Peyer's patch (tissue), 4 donors: ENCODE measurements at places on chromosomes 5 and 9.

DNA sequence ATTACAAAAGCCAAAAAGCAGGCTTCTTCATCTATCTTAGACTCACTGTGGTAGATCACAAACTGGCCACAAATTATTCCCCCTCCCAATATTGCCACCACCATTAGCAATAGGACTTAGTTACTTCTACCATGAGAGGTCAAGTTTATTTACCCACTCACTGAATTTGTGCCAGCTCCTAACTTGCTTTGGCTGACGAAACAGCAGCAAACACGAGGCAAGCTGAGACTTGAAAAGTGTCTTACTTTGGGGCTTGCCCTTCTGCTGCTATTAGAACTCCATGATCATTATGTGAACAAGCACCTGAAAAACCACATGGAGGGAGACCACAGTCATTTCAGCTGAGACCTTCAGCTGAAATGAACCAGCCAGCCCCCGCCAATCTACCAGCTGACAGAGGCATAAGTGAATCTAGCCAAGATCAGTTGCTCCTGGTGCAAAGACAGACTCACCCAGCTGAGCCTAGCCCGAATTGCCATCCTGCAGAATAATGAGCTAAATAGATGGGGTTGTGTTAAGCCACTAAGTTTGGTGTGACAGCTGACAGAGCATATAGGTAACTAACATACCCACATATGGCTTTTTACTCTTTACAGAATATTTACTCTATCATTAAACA is 5.7 kb downstream of the WDR41 start:
- DNase-seq, result no peak

- no peak for DNase-seq
Measured at GRCh38 chr9:14323985-14324650, 10.2 kb upstream of the NFIB start.

DNA sequence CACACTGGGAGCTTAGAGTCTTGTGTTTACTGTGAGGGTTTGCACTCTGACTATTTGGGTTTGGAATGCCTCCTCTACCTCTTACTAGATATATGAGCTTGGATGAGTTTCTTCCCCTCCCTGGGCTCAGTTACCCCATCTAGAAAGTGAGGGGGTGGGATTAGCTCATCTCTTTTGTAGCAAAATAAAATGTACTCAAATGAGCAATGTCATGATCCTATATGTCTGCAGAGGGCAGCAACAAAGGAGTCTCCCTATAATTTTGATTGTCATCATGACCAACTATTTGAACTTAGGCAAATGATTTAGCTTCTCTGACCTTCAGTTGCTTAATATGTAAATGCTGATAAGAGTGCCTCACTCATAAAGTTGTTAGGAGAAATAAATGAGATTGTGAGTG is 109.0 kb downstream of the DPYSL3 start:
- no peak for DNase-seq

GRCh38 chr9:17013010-17013409 is 121.8 kb upstream of the CNTLN start:
- no peak for DNase-seq

DNA sequence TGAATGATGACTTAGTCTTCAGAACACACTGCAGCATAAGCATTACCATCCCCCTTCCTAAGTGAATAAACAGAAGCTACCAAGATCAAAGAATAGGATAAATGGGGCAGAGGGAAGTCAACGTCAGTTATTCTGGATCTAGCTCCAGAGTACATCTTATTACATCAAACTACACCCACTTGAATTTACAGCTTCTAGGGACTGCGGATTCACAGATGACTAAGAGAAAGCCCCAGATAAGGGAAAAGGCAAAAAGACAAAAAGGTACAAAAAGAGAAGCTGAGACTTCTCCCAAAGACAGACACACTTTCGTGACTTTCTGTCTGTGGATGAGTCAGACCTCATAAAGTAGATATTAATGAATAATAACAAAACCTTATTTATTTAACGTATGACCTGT is 457.9 kb upstream of the BRINP1 start:
- no peak for DNase-seq

GRCh38 chr5:42483472-42484154 is 60.4 kb downstream of the GHR start:
- DNase-seq, result no peak
